Activated CD4-positive, alpha-beta T cell treated with anti-CD3 and anti-CD28 coated beads, Interleukin-2, amount 10 ng/mL, durations not matched to agents 7 days and 5 days (primary cell): ENCODE measurements at places on chromosomes 5 and 9. TPM values are rescaled to one million over a fixed set of nuclear protein-coding genes. Genes with fewer than 3 reads are reported as not detected.

Gene KIAA1191
- total RNA-seq: 46.3 TPM

Gene KIF24
- 12.5 TPM for total RNA-seq

- no peak for DNase-seq
These were observed 369.2 kb downstream of the TLE4 start for GRCh38 chr9:79940919-79941318.

- DNase-seq: no peak
These were observed 410.8 kb upstream of the MEF2C start for GRCh38 chr5:89293810-89294209.

DNA sequence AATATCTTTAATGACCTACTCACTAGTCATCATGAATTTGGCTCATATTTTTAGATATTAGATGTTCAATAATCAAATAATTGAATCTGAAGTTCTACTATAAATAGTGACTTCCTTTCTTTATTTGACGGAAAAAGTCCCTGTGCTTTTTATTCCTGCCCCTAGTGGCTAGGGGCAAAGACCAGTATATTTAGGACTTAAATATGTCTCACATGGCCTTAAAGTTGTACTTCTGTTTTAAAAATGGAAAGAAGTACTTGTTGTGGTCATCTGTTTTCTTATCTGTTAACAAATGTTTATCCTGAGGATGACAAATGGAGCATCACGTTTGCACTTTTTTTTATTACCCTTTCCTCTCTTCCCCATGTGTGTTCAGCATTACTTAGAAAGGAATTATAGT lies 89.2 kb upstream of the GRHPR start:
- DNase-seq: no peak
